ENCODE measurements at places on chromosomes 13 and 19.

DNA sequence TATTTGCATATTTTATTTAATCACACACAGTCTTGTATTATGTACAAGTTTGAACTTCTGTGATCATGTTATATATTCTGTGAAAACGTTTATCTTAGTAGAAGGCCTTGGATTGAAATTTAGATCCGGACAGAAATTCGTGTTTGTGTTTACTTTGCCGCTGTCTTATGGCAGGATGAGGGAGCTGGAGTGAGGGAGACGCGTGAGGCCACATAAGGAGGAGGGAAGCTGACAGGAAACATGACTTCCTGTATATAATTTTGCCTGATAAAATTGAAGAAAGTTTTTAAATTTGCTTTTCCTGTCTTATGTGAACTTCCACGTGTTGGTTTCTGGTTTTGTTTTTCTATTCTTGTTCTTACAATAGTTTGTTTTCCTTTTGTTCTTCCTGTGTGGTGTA lies 200.2 kb downstream of the MTUS2 start:
- DNase-seq, result no peak

DNA sequence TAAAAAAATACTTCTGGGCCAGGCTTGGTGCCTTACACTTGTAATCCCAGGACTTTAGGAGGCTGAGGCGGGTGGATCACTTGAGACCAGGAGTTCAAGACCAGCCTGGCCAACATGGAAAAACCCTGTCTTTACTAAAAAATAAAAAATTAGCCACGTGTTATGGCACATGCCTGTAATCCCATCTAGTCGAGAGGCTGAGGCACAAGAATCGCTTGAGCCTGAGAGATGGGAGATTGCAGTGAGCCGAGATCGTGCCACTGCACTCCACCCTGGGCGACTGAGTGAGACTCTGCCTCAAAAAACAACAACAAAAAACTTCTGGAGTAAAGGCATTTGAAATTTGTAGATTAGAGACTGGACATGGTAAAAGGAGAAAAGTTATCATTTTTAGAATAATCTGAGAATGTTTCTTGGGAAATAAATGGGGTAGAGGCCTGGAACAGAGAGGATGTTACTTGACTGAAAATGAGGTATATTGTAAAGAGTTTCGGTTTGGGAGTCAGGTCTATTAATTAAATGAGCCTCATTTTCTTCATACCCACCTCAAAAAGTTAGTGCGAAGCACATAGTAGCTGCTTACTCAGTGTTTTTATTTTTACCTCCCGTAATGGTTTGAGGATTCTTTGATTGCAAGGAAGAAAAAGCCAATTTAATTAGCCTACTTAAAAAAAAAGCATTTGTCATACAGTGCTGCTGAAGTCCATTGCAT lies 2.6 kb downstream of the AKAP11 start:
- no peak for DNase-seq

GRCh38 chr13:20272104-20272503 lies 40.0 kb upstream of the GJB6 start:
- DNase-seq, result no peak

DNA sequence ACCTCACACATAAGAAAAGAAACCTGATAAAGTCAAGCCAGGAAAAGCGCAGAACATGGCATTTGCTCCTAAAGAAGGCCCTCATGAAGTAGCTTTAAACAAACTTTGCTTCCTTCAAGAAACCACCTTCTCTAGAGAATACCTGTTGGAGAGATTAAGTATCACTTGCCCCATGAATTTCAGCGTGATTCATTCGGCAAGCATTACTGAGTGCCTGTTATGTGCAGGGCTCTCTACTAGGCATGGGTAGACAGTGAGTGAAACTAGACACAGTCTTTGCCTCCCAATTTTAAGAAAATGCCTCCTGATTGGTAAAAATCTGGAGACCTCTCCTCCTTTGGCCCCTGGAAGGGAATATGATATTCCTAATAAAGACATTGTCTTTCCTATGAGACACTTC lies 475.8 kb upstream of the NBEA start:
- DNase-seq, result no peak

- no peak for DNase-seq
Measured at GRCh38 chr13:36796052-36796451, 23.0 kb upstream of the RFXAP start.

GRCh38 chr19:1098177-1099051 lies 3.2 kb upstream of the POLR2E start:
- no peak for DNase-seq

DNA sequence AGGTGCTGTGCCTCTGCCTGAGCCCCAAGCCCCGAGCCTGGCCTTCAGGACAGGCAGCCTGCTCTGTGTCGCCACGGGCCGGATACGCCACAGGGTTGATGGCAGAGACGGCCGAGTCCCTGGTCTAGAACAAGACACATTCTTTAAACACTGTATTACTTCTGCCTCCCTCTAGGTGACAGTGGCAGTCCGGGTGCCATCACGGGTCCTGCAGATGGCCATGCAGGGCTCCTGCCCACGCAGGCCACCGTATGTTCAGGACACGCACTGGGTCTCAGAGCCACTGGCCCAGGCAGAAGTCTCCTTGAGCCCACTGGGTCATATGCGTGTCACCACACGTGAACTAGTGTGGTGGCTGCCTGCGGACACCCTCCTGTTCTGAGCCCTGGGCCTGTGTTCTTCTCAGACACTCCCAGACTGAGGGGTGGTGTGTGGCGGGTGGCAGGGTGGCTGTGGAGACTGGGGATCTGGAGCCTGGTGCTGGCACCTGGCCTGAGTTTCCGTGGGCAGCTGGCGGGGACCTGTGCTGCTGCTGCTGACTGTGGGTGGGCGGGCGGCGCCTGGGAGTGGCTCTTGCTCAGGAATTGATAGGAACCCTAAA lies 4.4 kb downstream of the PLEKHJ1 start:
- DNase-seq, result no peak

DNA sequence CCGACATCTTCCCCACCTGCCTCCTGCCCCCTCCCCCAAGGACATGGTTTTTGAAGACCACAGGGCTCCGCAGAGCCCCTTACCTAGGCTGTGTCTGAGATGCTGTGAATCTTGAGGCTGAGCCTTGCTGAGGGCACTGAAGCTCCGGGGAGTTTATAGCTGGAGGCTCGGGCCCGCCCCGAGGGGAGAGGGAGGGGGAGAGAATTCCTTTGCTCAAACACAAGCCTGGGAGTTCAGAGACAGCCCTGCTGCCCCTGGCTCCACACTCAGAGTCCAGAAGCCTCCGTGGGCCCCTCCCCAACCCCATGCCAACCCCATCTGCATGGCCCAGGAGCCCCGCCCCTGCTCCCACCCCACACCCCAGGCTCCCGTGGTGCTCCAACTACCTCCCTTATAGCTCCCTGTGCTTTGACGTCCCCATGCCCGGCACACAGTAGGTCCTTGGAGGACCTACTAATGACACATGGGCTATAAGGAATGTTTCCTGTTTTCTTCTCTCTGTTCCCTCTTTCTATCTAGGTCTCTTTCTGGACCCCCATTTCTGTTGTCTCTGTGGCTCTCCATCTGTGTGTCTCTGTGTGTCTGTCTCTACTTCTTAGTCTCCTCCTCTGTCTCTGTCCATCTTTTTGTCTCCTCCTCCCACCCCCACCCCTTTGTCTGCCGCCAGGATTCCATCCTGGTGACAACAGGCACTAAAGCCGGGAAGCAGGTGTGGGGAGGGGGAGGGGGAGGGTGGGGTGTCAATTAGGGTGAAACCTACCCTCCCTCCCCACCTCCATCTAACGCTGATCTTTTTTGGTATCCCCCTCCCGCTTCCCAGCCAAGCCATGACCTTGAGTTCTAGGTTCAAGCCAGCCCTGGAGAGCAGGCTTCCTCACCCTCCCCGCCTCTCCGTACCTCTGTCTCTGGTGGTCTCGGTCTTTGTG lies at the start of gene TNNT1:
TNNT1 (minus strand) TSS at position 129 of the 926 bp plus-strand sequence. CDS start 2,049 bp downstream, outside the sequence.
- DNase-seq, result no peak

GRCh38 chr13:114311387-114311786 lies 2.9 kb upstream of the CHAMP1 start:
- DNase-seq, result no peak

GRCh38 chr19:45693106-45693788 lies 781 bp downstream of the QPCTL start:
- DNase-seq, result peak; percentile 62

- no peak for DNase-seq
Measured at GRCh38 chr19:4803736-4804695, 12.5 kb downstream of the FEM1A start.

GRCh38 chr13:50072676-50073075 lies 57.4 kb downstream of the KCNRG start:
- DNase-seq, result no peak

DNA sequence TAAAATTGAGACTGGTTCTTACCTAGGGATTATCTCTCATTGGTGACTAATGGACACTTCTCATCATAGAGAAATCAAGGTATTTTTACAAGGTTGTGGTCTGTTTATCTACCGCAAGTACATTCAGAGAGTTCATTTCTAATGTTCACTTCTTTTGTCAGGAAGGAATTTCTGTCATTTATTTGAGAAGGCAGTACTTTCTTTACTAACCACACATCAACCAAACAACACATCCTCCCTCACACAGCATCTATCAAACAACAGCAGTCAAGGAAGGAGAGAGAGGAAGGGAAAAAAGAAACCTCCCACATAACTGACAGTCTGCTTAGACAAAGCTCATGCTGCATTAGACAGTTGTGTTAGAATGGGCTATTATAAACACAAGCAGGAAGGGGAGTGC lies 182.3 kb upstream of the KLF12 start:
- no peak for DNase-seq

DNA sequence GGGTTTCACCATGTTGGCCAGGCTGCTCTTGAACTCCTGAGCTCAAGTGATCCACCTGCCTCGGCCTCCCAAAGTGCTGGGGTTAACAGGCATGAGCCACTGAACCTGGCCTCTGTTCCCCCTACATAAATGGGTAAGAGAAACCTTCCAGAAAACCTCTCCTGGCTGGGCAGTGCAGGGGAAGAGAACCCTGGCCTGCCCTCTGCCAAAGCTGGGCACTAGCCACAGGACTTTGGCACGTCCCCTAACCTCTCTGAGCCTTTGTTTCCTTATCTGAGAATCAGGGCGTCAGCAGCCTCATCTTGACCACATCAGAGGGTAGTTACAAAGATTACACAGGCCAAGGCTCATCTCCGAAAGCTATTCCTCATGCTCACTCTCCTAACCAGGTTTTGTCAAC lies 2.2 kb downstream of the SBSN start:
- no peak for DNase-seq

DNA sequence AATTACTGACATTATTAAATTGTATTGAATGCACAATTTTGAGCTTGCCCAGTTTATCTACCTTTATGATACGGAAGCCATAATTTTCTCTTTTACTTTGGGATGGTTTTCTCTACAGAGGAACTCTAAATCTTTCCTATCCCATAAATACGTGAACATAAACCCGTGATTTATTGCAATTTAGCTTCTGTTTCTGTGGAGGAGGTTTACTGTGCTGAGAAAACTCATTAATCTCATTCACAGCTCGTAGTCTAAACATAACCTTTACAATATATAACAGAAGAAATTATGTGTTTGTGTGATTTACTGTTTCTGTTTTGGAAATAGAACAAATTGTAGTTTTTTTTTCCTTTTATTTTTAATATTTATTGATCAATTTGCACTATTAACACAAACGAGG lies 207.1 kb upstream of the PCDH9 start:
- no peak for DNase-seq

DNA sequence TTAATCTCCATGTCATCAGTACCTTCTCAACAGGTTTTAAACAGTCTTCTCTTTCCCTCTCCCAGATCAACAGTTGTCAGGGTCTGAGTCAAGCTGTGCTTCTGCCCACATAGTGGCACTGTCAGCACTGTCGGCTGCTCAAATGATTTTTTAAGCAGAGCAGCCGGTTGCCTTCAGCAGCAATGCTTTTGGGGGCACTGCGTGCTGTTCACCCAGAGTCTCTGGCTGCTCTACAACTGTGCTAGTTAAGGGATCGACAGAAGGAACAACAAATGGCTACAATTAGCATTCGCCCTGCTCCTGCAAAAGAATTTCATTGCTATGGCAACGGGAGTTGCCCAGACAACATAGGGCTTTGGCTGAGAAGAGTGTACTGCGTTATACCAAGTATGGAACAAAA lies 412.9 kb downstream of the DIAPH3 start:
- peak; percentile 80 for DNase-seq

- DNase-seq, result no peak
Measured at GRCh38 chr19:13033244-13033643, 38.0 kb downstream of the NFIX start.

GRCh38 chr19:57099199-57099661 lies 20.6 kb upstream of the USP29 start:
- peak; percentile 52 for DNase-seq

DNA sequence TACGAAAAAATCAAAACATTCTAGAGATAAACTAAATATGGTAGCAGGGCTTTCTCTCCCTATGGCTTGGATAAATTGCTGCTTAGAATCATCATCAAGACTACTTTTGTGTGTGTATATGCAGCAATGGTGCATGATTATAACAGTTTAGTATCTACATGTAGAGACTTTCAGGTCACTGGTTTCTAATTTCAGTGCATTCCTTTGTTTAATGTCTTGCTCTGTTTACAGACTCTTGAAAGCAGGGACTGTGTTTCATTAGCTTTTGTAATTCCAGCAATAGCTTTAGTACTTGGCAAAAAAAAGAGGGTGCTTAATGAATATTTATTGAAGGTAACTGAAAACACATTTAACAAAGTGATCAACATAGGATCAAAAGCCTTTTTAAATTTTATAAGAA lies 420.7 kb downstream of the PCDH9 start:
- no peak for DNase-seq

- no peak for DNase-seq
Measured at GRCh38 chr13:102774214-102774568, 605 bp upstream of the TEX30 start.

- DNase-seq, result no peak
Measured at GRCh38 chr19:48770266-48770665, 14.9 kb downstream of the FGF21 start.

DNA sequence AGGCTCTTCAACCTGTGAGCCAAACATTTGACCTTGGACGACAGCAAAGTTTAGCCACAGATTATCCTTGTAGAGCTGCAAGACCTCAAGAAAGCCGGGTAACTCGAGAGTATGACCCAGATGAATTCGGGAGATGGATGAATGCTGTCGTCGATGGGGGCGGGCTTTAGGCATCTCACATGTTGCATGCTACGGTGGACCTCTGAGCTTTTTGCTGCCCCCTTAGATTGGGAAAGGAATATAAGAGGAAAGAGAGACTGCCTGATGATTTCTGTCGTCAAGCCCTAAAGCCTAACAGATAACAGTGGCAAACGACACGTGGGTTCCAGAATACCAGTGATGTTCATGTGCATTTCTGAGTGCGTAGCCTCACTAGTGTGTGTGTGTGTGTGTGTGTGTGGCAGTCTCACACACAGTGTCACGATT lies 730 bp upstream of the ABCC4 start:
- no peak for DNase-seq

GRCh38 chr19:50178320-50178719 lies 15.2 kb upstream of the IZUMO2 start:
- DNase-seq, result no peak

GRCh38 chr13:27022571-27023311 lies 148.9 kb downstream of the USP12 start:
- peak; percentile 22 for DNase-seq
